Stimulated activated CD8-positive, alpha-beta memory T cell treated with anti-CD3 and anti-CD28 coated beads, Interleukin-4, amount 100 ng/mL, for 4 hours (primary cell): ENCODE measurements at places on chromosomes 2 and 18.

- DNase-seq, result no peak
Observed at GRCh38 chr2:67719351-67719750, 322.2 kb downstream of the ETAA1 start.

DNA sequence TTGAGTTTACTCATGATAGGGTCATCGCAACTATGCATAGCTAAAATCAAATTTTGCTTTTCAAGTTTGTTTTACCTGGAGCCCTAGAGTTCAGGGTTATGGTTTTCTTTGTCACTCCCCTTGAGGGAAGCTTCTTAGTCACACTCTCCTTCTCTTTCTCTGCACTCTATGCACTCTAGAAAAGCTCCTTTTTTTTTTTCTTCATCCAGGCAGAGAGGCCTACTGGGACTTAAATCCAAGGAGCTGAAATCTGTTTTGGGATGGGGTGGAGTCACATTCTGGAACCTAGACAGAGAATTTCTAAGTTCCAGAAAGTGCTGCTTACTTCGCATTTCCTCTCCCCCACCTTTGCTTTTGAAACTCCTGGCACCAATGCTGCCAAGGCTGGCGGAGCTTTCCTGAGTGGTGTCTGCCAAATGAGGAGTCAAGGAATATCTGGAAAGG is 19.1 kb upstream of the IL18R1 start:
- no peak for DNase-seq

- no peak for DNase-seq
Observed at GRCh38 chr2:88010136-88010535, 6.2 kb downstream of the RNU2-63P start.

DNA sequence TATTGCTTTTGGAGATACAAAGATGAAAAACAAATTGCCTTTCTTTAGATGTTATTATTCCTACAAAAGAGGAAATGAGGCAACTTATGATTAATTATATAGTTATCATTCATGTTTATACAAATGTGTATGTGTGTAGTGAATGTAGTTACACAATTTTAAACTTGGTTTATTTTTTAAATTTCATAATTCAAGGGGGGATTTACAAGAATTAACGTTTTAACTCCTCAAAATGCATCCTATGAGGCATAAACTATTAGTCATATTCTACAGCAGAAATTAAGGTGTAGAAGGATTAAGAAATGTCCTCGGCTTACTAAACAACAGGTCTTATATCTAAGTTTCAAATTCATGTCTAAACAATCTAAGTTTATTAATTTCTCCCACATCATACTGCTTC is 1545.8 kb downstream of the LRP1B start:
- DNase-seq, result no peak

DNA sequence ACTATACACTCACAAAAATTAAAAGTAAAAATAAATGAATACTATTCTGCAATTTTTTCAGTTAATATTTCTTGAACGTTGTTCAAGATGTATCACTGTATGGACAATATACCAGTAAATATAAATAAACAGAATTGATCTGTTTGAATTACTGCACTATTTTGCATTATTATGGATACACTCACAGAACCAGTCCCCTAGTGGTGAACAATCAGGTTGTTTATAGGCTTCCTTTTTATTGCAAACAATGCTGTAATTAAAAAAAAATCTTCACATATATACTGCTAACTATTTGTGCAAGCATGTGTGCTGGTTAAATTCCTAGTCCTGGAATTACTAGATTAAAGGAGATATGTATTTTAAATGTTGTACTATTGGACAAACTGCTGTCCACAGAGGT is 306.0 kb downstream of the FBXO15 start:
- no peak for DNase-seq

DNA sequence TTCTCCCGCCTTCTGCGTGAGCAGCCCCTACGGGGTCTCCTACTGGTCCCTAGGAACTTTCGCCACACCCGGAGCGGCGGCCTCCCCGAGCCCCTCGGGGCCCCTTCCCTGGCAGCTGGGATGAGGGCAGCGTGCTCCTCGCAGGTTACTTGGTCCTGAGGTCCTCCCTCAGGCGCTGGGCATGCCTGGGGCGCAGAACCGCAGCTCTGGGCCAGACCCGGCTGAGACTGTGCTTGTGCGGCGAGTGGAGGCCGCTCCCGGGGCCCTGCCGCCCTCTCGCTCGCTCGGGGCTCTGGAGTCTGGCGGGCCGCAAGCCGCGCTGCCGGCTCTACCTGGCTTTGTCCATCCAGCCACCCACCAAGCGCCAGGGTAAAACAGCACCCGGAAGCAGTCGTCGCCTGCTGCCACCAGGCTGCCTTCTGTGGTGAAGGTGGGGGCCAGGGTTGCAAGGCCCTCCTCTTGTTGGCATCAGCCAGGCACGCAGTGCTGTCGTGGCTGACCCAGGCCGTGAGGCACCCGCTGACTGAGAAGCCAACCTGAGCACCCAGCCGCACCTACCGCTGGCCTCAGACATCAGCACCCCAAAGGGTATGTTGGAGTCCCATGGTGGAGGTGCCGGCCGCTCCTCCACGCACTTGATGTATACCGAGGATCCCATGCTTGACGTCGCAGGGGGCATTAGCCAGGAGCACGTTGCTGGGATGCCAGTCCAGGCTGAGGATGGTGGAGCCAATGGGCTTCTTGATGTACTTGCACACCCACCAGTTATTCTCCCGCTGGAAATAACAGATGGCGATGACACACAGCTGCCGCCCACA is 46.1 kb upstream of the PTH2R start:
- DNase-seq, result no peak

GRCh38 chr2:9552219-9553178 is 3.1 kb downstream of the ADAM17 start:
- DNase-seq, result no peak

DNA sequence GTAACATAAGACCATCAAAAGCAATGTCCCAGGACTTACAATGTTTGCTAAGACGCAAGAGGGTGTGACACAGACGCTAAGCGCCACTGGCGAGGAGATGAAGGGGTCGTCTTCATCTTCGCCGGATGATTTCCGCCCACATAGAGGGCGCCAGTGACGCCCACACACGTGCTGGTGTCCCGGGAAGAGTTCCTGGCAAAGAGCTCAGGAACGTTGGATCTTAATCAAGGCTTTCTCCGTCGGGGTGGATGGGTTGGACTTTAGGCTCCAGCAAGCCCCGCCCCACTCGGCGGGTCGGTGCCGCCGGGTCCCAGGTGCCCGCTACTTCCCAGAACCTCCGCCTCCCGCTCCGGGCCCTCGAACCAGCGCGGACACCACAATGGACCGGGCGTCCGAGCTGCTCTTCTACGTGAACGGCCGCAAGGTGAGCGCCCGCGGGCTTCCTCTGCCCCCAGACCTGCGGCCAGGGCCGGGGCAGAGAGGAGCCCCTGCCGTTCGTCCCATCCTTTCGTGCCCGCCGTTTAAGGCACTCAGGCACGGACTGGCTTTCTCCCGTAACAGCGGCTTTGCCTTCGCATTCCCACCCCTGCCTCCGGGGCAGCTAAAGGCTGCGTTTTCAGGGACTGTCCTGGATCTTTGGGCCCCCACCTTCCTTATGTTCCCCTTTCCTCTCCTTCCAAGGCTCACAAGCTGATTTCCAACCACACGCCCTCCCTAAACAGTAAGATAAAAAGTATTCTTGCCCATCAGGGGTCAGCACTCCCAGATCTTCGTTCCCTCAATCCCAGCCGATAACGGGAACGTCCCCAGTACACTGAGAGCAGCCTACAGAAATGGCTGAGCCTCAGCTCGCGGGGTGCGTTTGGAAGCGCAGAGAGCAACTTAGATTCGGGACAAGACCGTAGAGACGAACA is at the start of gene AOX1:
Gene AOX1 (plus strand): TSS at position 285 of the 914 bp plus-strand sequence. CDS start 95 bp downstream, at position 380.
- DNase-seq, result no peak

- no peak for DNase-seq
Observed at GRCh38 chr2:207044379-207045362, 105.4 kb downstream of the CPO start.

DNA sequence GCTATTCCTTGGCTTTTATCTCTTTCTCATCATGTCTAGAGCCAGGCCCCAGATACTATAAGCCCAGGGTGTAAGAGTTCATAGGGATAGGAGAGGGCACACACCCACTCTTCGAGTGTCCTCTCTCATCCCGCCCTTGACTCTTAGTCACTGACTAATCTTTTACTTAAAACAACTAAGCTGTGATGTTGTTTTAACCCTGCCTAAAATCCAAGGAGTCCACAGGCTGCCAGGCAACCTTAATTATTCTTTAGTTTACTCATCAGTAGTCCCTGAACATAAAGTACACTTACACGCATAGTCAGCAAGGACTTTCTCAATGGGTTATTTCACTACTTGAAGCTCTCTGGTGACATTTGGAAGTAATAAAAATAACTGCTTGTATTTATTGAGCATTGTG is 28.4 kb downstream of the GREB1L start:
- no peak for DNase-seq

DNA sequence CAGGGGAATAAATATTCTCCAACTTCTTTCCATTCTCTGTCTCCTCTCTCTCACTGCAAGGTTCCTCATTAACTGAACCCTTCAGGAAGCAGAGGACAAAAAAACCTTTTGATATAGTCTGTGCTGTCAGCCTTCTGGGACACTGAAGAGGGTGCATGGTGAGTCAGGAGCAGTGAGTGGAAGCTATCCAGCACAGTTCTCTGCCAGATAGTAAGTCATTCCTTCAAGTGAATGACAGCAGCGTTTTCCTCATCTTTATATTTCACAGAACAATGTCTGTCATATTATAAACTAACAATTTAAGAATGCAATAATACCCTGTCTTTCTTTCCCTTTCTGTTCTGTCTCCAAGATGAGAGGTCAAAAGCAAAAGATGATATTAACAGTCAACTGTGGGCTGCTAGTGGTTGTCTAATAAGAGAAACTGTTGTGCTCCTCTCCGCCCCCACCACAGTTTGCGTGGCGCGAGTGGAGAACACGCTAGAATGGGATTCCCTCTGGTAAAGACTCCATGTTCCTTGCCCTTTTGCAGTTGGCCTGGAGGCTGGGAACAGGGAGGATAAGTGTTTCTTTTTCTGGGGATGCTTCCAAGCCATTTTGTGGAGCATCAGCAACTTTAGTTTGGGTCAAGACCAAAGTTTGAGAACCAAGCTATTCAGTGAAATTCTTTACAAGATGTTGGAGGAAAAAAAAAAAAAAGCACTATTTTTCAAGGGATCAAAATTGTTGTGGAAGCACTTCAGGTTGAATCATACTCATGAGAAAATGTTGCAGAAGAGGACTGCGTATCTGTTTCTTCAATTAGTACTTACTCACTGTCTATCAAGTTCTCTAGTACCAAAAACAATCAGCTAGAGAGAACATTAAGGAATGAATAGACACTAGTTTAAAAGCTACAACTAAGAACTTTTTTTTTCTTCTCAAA is 430.2 kb downstream of the SETBP1 start:
- no peak for DNase-seq

DNA sequence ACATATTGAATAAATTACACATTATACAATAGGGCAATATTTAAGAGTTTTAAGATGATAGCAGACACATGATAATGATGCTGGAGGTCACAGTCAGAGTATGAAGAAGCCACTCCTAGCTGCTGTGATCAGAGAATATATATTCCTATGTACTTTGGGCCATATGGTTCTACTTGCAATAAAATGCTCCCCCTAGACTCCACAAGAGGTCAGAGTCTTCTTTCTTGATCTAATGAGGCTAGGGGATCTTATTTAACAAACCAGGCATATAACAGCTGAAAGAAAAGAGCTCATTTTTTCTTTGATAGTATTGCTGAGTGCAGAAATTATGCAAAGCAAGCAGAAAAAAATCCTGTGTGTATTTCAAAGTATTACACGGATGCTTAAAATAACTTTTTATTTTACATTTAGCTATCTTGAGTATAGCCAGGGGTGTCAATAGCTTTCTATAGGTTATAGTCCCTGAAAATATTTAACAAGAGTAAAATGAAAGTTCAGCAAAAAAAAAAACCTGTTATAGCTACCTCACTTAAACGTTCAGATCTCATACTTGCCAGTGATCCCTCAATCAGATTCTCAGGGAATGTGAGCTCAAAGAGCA is 748.7 kb upstream of the CHAC2 start:
- no peak for DNase-seq

DNA sequence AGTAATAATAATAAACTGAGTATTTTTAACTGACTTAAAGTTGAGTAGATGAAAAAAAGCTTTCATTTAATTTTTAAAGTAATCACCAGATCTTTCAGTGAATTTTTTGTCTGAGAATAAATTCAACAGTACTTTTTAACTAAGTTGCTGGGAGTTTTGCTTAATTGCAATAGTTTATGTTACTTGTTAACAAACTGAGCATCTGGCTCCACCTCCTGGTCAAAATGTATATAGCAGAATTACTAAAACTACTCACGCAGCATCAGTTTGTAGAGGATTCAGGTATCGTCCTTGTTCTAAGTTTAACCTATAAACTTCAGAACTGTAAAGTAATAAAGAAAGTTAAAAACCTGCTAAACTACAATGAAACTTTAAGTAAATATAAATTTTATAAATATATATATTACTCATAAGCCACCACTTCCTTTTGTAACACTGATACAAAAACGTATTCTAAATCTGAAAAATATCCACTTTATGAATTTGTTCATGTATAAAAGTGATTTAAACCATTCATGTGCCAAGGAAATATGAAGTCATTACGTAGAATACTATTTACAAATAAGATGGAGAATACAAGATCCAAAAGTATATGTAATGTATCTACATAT is 21.3 kb downstream of the NOL10 start:
- no peak for DNase-seq

- DNase-seq, result no peak
Observed at GRCh38 chr2:147382322-147382948, 462.4 kb upstream of the ACVR2A start.

- DNase-seq, result no peak
Observed at GRCh38 chr2:69491864-69492263, 54.6 kb upstream of the NFU1 start.

DNA sequence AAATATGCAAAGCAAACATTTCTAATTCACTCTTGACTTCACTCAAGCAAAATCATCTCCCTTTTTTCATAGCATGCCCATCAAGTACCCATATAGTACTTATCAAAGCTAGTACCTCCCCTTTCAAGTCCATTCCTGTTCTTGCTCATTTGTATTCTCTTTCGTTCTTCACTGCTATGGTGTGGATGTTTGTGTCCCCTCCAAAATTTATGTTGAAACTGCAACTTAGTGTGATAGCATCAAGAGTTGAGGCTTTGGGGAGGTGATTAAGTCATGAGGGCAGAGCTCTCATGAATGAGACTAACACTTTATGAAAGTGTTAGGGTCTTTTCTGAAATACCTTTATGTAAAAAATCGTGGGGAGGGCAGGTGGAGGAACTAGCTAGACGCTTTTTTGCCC is 52.9 kb downstream of the RNU4ATAC start:
- no peak for DNase-seq

DNA sequence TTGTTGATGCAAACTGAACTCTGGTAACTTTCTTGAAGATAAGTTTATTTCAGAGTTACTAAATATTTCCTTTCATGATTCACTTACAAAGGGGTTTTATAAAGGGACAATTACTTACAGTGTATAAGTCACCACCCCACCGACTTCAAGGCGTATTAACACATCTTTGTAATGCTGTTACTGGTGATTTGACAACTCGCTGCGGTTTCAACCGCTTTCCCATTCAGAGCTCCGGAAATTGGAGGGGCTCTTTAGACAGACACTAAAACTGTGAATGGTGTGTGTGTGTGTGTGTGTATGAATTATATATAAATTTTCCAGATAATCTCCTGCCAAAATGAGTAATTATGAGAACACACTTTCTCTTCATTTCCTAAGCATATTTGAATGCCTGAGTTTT is 4.9 kb downstream of the TM4SF20 start:
- DNase-seq, result no peak

- no peak for DNase-seq
Observed at GRCh38 chr2:232519581-232520438, at the start of gene PRSS56. Gene PRSS56, plus strand, starts transcription at chr2:232520388. Its CDS starts 211 bp downstream, at chr2:232520599.

- peak; percentile 66 for DNase-seq
Observed at GRCh38 chr2:172427256-172427989, at the start of gene ITGA6. Gene ITGA6, plus strand, starts transcription at chr2:172427586.

- DNase-seq, result no peak
Observed at GRCh38 chr2:38552259-38552658, 50.5 kb downstream of the HNRNPLL start.
